ENCODE measurements at places on chromosomes 7 and 10.

GRCh38 chr7:130463553-130464434 lies 23.0 kb upstream of the CEP41 start:
- DNase-seq, result no peak

DNA sequence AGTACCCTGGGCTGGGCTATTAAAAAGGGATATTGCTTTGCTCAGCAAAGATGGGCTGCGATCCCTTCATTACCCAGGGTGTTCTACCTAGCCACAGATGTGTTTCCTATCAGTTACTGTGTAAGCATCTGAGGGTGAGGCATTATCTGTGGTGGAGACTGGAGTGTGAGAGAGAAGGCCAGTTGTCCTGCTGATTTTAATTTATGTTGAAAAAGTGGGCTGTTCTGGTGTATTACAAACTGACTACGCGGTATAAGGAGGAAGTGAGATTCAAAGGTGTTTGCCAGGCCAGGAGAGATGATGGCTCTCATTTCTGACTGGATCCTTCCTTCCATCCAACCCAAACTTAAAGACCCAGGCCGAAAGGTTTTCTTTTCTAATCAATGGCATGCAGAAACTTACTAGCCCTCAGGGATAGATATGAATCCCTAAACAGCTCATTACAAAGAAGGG lies 7.6 kb downstream of the TCF7L2 start:
- no peak for DNase-seq

- no peak for DNase-seq
Observed at GRCh38 chr7:116906391-116906790, 44.0 kb downstream of the CAPZA2 start.

GRCh38 chr10:97800474-97800873 lies 28.7 kb upstream of the SFRP5 start:
- no peak for DNase-seq

GRCh38 chr10:58644311-58644710 lies 131.6 kb downstream of the BICC1 start:
- DNase-seq, result no peak

DNA sequence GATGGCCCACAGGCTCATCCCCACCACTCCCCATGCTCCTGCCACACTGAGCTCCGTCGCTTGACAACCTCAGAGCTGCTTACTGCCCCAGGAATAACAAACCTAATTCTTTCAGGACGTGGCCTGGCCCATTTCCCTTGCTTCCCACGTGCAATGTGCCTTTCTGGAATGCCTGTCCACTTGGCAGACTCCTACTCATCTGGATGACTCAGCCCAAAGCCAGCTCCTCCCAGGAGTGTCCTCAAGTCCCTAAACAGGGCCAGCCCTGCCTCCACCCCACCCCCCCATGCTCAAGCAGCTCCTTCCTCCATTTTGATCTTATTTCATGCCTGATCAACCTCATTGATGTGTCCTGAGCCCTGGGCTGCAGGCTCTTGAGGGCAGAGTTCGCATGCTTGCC lies 164.9 kb upstream of the RNF32 start:
- DNase-seq, result no peak

DNA sequence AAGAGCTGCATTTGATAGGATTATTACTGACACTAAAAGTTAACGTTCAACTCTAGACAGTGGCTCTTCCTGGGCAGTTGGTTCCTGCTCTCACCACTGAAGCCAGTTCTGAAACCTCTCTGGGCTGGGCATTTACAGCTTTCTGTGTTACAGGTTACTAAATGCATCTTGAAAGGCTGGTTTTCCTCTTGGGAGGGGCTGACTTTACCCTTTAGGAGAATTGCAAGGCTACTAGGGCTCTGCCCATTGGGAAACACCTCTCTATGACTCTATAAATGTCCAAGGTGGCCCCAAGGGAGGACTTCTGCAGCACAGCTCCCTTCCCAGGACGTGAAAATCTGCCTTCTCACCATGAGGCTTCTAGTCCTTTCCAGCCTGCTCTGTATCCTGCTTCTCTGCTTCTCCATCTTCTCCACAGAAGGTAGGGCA lies at the start of gene GPR15LG:
TSS of gene GPR15LG (plus strand) at position 301 of the 429 bp plus-strand sequence. CDS start at position 352, 51 bp downstream.
- DNase-seq, result no peak

DNA sequence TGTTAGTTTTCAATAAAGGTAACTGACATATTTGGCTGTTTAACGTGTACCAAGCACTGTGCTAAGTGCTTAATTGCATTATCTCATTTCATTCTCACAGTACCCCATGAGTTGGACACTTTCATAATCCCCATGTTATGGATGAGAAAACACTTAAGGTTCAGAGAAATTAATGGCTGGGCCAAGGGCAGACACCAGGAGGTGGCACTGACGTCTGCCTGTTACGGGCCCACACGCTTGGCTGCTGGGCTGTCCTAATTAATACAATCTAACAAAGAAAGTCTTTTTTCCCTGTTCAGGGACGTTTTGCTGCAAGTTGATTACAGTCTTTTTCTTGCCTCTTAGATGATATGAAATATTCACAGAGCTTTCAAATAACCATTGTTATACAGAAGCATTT lies 16.1 kb downstream of the DYDC2 start:
- no peak for DNase-seq

GRCh38 chr10:2790396-2791188 lies 276.8 kb upstream of the PFKP start:
- no peak for DNase-seq

DNA sequence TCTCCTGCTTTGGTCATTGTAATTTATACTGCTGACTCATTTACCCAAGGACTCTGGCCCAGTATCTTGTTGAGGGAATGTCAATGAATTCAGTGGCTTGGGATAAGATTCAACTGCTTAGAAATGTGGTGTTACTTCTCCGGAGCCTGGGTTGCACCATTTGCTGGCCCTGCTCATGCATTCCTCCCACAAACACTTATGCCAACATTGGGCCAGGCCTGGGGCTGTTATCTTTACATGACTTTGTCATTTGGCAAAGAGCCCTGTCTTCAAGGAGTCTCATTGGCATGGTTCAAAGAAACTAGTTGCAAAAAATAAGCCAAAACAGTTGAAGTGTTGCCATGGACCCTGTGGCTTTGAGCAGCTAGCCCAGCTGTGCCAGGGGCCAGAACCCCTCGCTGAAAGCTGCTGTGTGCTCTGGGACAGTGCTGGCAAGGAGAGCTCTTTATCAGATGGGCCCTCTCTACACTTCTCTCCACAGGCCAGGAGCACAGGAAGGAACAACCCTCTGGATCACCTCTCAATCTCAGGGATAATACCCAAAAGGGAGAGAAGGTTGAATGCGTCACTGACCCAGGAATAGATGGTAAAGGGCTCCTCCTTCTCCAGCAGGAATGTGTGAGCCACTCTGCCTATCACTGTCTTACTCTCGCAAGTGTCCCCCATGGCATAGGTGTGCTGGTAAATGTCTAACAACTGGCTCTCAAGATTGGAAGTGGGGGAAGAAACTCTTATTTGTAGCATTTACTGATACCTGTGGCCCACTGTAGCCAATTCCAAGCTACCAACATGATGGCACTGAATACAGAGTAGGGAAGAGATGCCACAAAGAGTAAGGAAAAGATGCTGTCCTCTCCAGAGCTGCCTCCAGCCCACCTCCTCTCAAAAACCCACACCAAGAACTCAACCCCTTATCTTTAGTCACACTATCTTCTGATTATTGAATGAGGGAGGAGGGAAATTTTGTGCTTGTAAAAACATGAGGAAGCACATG lies 23.5 kb upstream of the PDE1C start:
- DNase-seq, result no peak

- no peak for DNase-seq
Observed at GRCh38 chr7:151058781-151059366, 515 bp upstream of the SLC4A2 start.

GRCh38 chr7:37309493-37309892 lies 139.2 kb downstream of the ELMO1 start:
- no peak for DNase-seq

Data from stimulated activated CD8-positive, alpha-beta memory T cell treated with anti-CD3 and anti-CD28 coated beads, Interleukin-7, amount 100 ng/mL, for 1 hour (primary cell).